ENCODE measurements at places on chromosomes 1 and 21.
A peak's percentile ranks its signal among the peaks of the same experiment; 100 is the strongest.

- no peak for DNase-seq
These were observed 37.1 kb downstream of the WNT9A start for GRCh38 chr1:227910511-227911153.

DNA sequence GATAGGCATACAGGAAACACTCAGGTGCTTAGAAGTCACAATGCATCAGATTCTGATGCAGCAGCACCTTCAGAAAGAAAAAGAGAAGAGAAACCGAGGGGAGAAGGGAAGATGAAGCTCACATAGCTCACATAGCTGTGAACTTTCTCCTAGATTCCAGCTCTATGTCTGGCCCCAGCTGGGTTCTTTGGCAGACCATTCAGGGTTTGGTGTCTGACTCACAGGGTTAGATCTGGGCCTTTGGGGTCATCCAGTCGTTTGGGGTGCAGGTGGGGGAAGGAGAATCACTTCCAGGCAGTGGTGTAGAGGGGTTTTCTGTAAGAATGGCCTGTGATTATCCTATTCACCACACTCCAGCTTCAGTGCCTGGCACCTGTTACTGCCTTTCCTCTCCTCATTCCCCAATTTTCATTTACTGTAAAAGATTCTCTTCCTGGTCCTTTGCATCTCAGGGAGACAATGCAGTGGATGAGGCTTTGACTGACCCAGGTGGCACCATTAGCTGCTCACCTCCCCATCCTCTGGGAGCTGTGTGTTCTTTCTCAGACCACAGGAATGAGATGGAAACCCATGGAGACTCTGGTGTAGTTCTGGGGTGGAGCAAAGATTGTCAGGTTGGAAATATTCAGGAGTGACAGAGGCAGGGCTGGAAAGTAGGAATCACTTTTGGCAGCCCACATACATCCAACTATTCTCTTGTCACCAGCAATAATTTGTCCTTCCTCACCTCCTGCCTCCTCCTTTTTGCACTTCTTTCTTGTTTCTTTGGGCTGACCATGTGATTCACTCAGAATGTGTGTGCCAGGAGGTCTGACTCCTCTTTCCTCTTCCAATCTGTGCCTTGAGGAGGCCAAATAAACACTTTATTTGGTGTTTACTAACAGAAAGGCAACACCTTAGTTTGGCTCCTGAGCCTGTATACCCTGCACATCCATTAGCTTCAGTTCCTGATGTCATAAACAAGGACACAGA, 103.3 kb downstream of the PAPPA2 start:
- DNase-seq, result no peak

GRCh38 chr1:201640624-201641023, 101.7 kb downstream of the NAV1 start:
- no peak for DNase-seq

GRCh38 chr1:228104526-228105269, 1.6 kb upstream of the C1orf35 start:
- no peak for DNase-seq

- no peak for DNase-seq
These were observed 72.0 kb upstream of the VAV3 start for GRCh38 chr1:108036796-108037562.

DNA sequence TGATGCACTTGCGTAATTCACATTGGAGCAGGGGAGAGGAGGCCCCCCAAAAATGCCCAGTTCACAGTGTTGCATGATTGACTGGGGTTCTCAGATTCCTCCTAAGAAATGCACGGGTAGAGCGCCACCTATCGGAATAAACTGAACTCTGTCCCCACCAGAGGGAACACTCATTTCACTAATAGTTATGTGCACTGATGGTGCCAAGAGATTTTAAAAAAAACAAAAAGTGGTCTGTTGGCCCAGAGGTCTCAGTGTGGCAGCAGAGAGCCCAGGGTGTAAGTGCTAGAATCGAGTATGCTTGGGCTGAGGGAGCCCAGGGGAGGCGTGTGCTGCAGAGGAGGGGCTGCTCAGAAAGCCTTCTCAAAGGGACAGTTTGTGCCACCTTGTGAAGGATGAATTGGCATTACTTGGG, 6.9 kb downstream of the PINK1 start:
- DNase-seq, result peak; percentile 46

- peak; percentile 49 for DNase-seq
These were observed 7.0 kb upstream of the TRIM45 start for GRCh38 chr1:117128323-117129079.

- DNase-seq, result no peak
These were observed 84.1 kb upstream of the CCDC190 start for GRCh38 chr1:162944974-162945674.

GRCh38 chr1:202155478-202156021, 4.9 kb downstream of the PTPN7 start:
- DNase-seq, result peak; percentile 50

DNA sequence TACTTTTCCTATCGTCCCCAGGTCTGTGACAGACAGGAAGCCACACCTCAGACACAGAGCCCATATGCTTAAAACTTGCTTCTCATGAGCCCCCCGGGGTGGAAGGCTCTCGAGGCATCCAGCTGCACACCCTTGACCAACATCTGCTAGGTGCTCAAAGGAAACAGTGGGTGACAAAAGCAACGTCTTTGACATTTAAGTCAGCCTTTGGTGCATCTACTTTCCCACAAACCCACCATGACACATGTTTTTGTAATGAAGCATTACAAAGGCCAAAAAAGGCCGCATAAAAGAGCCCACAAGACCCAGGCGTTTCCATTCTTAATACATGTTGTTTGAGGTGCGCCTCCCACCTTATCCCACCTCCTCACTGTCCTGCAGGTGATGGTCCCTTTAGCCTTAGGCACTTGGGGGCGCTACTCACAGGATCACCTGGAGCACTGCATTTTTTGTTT, 11.8 kb upstream of the FASLG start:
- DNase-seq, result no peak

DNA sequence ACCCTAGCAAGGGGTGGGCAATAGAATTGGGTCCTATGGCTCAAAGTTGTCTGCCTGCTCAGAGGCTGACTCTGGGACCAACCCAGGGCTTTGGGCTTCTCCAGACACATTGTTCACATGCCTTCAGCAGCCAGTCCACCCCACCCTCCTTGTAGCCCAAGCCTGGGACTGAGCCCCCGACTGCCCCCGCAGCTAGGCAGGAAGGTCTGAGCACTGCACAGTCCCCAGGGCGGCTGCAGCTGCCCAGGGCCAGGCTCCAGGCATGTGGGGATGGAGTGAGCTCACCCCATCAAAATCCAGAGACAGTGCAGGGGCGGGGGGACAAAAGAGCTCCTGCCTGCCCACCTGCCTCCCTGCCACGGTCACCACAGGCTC, 35.6 kb downstream of the HSPG2 start:
- DNase-seq, result no peak

- DNase-seq, result no peak
These were observed 107.8 kb downstream of the NME7 start for GRCh38 chr1:169259816-169260215.

DNA sequence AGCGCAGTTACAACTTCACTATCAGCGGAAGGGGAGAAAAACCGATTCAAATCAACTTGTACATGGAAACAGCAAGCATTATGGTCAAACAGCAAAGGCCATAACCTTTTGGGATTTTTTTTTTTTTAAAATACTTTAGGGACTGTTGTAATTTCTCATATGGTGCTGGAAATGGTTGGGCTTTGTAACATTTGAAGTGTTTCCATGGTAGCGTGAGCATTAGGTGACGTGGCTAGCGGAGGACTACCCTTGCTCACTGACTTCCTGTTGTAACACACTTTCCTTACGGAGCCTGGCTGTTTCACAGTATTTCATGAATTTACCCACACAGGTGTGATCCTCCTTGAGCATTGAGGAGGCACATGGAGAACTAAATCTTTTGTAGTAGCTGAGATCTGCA, 269.5 kb downstream of the TM2D1 start:
- no peak for DNase-seq

- no peak for DNase-seq
These were observed 88.9 kb downstream of the CD58 start for GRCh38 chr1:116481934-116482333.

- no peak for DNase-seq
These were observed 59.9 kb downstream of the LRRC8C start for GRCh38 chr1:89692601-89693521.

- no peak for DNase-seq
These were observed 49.9 kb downstream of the CCN1 start for GRCh38 chr1:85630493-85630892.

All from LoVo (cell line).